Activated CD8-positive, alpha-beta memory T cell treated with anti-CD3 and anti-CD28 coated beads, Interleukin-2, amount 50 U/mL, for 48 hours (primary cell): ENCODE measurements at places on chromosomes 2 and 18.

GRCh38 chr2:96273763-96274162 lies 7.7 kb downstream of the CIAO1 start:
- DNase-seq, result no peak

GRCh38 chr18:50715919-50716318 lies 103.9 kb downstream of the MRO start:
- no peak for DNase-seq

- peak; percentile 35 for DNase-seq
Observed at GRCh38 chr18:13237073-13237472, 18.5 kb downstream of the LDLRAD4 start.

GRCh38 chr18:29840089-29840488 lies 1202.5 kb downstream of the DSC3 start:
- no peak for DNase-seq

DNA sequence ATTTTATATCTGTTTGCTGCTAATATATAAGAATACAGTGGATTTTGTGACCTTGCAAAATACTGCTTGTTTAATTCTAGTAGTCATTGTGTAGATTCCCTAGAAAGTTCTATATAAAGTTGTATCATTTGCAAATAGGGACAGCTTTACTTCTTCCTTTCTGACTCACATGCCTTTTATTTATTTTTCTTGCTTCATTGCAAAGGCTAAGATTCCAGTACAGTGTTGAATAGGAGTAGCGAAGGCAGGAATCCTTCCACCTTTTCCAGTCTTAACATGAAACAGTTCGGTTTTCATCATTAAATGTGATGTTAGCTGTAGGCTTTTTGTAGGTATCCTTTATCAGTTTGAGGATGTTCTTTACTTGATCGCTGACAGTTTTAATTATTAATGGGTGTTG lies 58.1 kb downstream of the DGKD start:
- no peak for DNase-seq

DNA sequence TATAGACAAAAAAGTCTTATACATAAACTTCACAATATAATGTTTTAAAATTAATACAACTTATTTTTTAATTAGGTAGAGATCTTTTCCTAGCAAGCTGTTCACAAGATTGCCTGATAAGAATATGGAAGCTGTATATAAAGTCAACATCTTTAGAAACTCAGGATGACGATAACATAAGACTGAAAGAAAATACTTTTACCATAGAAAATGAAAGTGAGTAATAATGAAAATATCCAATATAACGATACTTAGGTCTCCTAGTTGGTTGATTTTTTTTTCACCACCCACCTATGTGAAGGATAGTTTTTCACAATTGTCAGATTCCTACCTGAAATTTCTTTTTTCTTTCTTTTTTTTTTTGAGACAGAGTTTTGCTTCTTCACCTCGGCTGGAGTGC lies 13.1 kb downstream of the ELP2 start:
- DNase-seq, result no peak

DNA sequence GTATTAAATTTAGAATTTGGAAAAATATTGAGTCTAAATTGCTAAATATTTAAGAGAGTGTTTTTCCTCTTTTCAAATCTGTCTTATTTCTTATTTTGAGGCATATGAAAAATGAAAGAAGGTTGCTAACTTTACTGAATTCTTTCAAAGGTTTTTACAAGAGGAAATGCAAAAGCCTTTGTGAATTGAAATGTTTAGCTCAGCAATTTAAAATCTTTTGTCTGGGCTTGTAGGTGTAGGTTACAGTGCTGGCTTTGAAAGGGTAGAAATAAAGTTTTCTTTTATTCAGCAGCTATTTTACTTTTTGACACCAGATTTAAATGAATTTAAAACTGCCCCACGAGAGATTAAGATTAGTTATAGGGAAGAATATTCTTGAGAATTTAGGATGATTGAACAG lies 192.0 kb downstream of the CDH7 start:
- DNase-seq, result no peak

DNA sequence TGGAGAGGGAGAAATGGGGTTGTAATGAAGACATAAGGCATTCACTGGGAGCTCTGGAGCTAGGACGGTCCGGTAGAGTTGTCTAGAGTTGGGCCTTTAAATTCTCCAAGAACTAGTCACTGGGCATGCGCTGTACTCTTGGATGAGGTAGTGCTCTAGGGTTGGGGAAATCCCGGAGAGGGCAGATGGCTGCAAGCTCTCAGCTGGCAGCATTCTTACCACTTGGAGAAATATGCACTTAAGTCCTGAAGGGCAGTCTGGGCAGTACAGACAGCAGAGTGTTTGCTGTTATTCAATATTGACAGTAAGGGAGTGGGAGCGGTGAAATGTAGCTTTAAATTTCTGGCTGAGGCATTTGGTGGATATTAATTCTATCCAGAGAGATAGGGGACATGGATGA lies 214.6 kb downstream of the RDH14 start:
- no peak for DNase-seq

DNA sequence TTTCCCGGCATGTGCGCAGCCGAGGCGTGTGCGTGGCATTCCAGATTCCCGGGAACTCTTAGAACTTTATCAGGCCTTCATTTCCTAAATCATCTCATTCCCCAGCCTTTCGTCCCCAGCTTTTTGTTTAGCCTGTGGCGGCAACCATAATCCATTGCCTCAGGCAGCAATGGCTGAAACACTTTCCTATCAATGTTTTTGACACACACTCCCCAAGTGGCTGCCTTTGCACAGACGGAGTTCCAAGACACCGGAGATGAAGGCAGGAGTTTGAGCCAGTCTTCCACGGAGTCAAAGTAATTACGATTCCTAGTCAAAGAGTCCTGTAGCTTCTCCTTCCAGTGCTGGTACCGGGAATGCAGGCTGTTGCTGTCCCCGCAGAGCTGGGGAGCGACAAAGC lies 64.8 kb downstream of the KCNG2 start:
- DNase-seq, result no peak

- no peak for DNase-seq
Observed at GRCh38 chr2:19710230-19710629, 191.6 kb downstream of the TTC32 start.

GRCh38 chr2:229714080-229714735 lies at the start of gene DNER:
Gene DNER (minus strand): TSS chr2:229714555. CDS start chr2:229714423, 132 bp downstream.
- peak; percentile 75 for DNase-seq

- no peak for DNase-seq
Observed at GRCh38 chr2:219570194-219570923, 980 bp downstream of the OBSL1 start.

DNA sequence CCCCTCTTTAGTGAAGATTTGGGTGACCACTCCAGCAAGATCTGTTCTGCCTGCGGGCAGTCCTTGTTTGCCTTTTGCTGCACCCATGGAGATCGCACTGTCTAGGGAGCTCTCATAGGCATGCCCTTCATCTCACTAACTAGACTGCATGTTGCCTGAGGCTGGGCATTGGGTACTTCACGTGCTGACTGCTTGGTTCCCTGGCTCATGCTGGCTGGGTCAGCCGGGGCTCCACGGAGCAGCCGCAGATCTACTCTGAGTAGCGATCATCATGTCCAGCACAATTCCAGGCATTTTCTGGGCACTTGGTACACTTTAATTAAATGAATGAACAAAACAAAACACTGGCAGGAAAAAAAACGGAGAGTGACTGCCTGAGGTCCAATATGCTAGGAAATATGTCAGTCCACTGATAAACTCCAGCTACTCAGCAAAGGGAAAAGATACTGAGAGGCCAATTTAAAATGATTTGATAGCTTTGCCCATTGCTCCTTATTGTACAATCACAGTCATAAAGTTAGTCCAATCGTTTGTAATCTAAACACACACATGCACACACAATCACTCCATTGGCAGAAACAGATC lies 220.3 kb downstream of the C1D start:
- no peak for DNase-seq

GRCh38 chr2:148971547-148971946 lies 67.0 kb upstream of the LYPD6B start:
- DNase-seq, result no peak

- DNase-seq, result no peak
Observed at GRCh38 chr2:57372237-57372984, 674.2 kb upstream of the VRK2 start.

GRCh38 chr2:25229279-25230197 lies 61.2 kb upstream of the POMC start:
- no peak for DNase-seq

DNA sequence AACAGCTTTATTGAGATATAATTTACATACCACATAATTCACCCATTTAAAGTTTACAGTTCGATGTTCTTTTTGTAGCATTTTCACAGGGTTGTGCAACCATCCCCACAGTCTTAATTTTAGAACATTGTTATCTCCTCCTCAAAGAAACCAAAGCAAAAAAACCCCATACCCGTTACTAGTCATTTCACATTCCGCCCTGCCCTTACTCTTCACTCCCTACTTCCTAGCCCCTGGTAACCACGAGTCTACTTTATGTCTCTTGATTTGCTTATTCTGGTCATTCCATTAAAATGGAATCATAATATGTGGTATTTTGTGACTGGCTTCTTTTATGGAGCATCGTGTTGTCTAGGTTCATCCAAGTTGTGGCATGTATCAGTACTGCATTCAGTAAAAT lies 137.7 kb downstream of the TANC1 start:
- no peak for DNase-seq

DNA sequence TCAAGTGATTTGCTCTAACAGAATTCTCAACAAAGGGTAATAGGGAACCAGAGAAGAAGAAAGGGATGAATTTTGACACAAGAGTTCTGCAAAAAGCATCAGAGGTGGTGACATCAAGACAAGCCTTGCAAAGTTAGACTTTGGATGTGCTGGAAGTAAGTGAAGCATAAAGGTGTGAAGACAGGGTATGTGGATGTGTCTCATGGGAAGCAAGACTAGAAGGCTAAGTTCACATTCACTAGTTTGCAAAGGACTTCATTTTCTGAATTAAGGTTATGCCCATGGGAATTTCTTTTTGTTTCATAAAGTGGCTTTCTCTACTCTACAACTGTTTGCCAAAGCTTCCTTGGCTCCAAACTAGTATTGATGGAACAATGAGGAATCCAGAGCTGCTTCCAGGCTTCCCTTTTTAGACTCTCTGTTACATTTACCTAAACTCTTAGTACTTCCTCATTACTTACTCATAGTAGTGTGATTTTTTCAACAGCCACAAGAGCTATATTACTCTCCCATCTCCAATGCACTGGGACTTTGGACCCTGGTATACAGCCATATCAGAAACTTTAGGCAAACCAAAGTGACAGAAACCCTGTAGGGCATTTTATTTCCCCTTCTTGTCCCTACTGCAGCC lies 21.1 kb upstream of the IHH start:
- no peak for DNase-seq

DNA sequence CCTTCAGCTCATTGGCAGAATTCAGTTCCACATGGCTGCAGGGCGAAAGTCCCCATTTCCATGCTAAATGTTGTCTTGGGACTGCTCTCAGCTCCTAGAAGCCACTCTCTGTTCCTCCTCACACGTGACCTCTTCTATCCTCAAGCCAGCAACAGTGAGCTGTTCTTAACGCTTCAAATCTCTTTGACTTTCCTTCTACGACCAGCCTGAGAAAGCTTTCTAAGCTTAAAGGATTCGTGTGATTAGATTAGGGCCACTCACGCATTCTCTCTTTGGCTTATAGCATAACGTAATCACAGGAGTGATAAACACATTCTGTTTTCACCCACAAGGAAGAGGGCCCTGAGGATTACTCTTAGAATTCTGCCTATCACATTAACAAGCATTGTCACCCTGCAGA lies 29.8 kb upstream of the LAMA1 start:
- no peak for DNase-seq

GRCh38 chr2:39099310-39099869 lies 21.5 kb downstream of the SOS1 start:
- no peak for DNase-seq

GRCh38 chr18:11149441-11150270 lies at the start of gene PIEZO2:
Gene PIEZO2 (minus strand): TSS chr18:11149569. CDS start chr18:11148588, 981 bp downstream.
- no peak for DNase-seq
